ENCODE measurements at places on chromosomes 7 and 10. TPM values are rescaled to one million over a fixed set of nuclear protein-coding genes. Genes with fewer than 3 reads are reported as not detected.

DNA sequence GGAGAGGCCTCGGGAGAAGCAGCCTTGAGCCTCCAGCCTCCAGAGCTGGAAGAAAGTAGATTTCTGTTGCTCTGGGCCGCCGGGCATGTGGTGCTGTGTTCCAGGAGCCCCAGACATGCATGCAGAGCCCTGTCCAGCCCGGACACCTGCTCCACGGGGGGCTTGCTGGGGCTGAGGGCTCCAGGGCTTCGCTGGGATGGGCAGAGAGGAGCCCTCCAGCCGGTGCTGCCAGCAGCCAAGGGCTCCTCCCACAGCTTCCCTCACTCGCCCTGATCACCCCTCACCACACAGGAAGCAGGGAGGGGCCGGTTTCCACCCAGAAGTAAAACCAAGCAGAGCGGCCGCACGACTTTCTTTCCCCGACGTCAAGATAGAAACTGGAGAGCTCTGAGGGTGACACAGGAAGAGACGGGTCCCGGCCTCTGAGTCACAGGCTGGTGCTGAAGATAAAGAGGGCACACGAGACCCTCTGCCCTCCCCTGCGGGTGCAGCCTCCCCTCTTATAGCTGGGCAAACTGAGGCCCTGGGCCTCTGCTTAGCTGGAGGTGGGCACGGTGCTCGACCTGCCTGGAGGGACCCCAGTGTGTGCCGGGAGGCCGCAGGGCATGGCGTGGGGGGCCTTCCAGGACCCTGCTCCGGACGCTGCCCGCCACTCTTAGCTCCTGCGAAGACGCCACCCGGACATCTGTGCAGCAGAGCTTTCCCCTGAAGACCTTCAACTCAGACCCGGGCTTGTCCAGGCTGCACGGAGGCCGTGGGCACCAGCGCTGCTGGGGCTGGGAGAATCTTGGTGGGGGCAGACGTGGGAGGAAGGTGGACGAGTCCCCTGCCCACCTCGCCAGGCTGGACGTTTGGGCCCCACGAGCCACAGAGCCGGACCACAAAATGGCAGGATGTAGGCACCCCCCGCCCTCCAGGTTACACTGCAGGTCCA lies 31.1 kb downstream of the ADAP1 start:
- DNase-seq = no peak

- no peak for DNase-seq
Measured at GRCh38 chr7:139361523-139361922, 1.8 kb downstream of the LUC7L2 start.

GRCh38 chr10:93334901-93335327 lies 147.2 kb downstream of the MYOF start:
- DNase-seq = no peak

- no peak for DNase-seq
Measured at GRCh38 chr10:74937266-74937856, 111.0 kb downstream of the KAT6B start.

DNA sequence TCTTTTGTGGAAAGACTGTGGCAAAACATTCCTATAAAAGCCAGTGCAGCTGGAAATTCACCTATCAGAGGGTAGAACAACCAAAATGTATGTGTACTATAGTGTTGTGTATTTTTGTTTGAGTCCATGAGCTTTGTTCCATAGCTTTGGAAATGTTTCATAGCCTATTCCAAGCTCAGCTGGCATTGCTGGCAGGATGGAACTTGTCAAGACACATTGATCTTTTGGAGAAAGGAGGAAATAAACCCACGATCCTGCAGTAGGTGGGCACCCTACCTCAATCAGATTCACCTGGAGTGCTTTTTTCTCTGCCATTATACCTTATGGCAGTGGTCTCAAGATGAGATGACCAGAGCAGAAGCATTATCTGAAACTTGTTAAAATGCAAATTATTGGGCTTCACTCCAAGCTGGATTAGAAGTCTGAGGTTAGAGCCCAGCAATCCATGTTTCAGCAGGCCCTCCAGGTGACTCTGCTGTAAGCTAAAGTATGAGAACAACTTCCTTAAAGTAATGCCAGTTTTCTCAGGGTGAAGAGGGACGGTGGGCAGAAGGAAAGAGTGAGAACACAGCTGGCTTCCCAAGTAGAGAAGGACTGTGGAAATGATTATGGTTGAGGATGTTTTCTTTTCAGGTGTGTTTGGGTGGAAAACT lies 30.3 kb upstream of the CDK1 start:
- DNase-seq = no peak

WDR86 gene
- polyA plus RNA-seq = 7.3 TPM

CPEB3 gene
- polyA plus RNA-seq = 3.6 TPM

ENO4 gene
- polyA plus RNA-seq = 0.96 TPM
